ENCODE measurements at places on chromosomes 7 and 10.

- DNase-seq, result no peak
Measured at GRCh38 chr10:22222236-22223190, 4.7 kb upstream of the EBLN1 start.

DNA sequence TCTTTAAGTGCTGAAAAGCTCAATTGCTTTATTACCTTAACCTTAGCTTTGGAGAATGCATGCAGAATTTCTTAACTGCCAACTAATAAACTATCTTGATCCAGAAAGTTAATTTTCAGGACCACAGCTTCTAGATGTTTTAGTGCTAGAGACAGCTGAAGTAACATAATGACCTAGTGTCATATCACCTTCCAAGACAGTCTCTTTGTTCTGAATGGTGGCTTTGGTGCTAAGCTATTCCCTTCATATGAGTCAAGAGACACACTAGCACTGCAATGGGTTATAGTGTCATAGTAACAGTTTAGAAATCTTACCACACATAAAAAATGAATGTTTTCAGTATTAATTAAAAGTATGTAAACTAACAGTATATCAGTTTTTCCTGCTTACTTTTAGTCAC is 115.4 kb upstream of the LRRN3 start:
- DNase-seq, result no peak

GRCh38 chr10:32954545-32955298 is 3.3 kb downstream of the ITGB1 start:
- DNase-seq, result no peak

- no peak for DNase-seq
Measured at GRCh38 chr10:79004311-79004710, 64.5 kb upstream of the ZMIZ1 start.

DNA sequence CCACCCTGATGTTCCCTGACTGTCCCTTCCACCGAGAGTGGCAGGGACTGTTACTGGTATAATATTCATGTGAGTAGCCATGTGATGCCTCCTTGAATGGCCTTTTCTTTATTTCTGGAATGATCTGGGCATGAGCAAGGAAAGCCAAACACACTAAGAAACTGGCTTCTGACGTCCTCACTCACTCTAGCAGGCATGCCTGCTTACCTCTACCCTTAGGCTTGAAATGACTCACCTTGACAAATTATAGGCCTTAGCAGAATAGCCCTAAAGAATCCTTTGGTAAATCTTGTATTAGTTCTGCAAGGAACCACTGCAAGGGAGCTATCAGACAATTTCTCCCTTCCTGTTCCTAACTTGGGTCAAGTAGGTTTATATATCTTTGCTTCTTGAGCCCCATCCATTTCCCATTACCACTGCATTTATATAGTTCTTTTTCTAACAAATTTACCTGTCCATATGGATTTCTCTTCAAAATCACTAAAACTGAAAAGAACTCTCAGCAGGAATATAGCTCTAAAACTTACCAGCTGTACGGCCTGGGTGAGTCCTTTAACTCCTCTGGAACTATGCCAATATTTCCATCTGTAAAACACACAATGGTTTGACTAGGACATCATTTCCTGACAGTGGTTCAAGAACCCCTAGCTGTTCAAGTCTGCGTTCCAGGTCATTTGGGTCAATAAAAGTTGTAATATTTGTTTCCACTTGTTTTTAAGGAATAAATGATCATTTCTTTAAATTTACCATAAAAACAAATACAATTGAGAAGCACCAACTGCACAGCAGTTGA is 13.0 kb upstream of the NDUFA5 start:
- DNase-seq, result no peak

DNA sequence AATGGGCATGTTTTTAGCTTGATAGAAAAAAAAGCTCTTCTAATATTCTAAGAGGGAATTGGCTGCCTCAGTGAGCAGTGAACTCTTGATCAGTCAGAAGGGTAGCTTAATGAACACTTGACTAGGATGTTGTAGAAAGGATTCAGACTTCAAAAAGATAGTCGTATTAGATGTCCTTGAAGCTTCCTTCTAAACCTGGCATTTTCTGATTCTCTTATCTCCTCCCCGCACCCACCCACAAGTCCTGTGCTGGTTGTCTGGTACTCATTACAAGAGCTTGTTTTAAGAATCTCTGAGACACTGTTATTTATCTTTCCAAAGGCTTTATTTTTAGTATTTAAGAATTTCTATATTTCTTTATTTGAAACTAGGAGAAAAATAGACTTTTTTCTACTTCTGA is 7.4 kb upstream of the SMIM30 start:
- no peak for DNase-seq

GRCh38 chr10:101330631-101331225 is 23.2 kb upstream of the BTRC start:
- DNase-seq, result no peak

GRCh38 chr7:20381406-20382034 is 50.8 kb downstream of the ITGB8 start:
- DNase-seq, result no peak

GRCh38 chr7:1609023-1609422 is 39.2 kb upstream of the PSMG3 start:
- no peak for DNase-seq

Measured in NCI-H1436 treated with DMSO at 0.1 percent for 48 hours (cell line).